ENCODE measurements at places on chromosomes 1 and 21.

GRCh38 chr1:151007853-151008243 lies 401 bp upstream of the PRUNE1 start:
- no peak for DNase-seq

GRCh38 chr1:116826818-116827606 lies 72.8 kb downstream of the CD2 start:
- DNase-seq, result peak; percentile 18

GRCh38 chr1:153803470-153804056 lies 28.4 kb downstream of the SLC27A3 start:
- DNase-seq, result no peak

DNA sequence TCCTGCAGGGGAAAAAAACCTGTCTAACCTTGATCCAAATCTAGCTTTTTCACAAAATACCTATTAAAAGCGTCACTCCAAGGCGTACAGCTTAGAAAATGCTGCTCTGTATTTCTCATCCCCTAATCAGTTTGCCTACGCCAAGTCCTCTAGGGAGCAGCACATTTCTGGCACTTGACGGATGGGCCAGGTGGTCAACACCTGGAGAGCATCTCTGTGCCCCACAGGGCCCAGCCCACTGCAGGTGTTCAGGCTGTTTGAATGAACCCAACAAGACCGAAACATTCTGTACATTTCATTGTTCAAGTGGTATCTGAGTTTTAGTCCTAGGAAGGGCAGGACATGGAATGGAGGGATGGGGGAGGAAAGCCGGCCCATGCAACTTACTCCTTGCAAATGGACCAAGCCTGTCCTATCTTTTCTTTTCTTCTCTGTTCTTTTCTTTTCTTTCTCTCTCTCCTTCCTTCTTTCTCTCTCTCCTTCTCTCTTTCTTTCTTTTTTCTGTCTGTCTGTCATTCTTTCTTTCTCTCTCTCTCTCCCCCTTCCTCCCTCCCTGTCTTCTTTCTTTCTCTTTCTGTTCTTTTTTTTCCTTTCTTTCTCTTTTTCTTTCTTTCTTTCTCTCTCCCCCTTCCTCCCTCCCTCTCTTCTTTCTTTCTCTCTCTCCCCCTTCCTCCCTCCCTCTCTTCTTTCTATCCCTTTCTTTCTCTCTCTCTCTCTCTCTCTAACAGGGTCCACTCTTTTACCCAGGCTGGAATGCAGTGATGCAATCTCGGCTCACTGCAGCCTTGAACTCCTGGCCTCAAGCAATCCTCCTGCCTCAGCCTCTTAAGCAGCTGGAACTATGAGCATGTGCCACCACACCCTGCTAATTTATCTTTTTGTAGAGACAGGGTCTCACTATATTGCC lies 29.1 kb downstream of the IGFN1 start:
- DNase-seq, result no peak

DNA sequence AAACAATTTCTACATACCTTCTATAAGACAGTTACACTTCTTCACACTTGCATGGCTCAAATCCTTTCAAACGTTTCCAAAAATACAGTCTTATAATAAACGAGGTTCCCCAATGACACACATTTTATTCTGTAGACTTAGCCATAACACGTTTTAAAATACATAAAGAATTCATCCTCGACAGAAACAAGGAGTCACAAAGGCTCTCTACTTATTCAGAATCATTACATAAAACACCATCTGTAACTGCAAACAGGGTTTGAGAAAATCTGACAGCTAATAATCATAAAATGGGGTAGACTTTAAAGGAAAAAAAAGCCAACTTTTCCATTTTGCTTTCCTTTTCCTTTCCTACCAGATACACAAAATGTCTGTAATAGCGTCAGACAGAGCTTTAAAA lies 1.8 kb downstream of the PIK3R3 start:
- DNase-seq, result no peak

DNA sequence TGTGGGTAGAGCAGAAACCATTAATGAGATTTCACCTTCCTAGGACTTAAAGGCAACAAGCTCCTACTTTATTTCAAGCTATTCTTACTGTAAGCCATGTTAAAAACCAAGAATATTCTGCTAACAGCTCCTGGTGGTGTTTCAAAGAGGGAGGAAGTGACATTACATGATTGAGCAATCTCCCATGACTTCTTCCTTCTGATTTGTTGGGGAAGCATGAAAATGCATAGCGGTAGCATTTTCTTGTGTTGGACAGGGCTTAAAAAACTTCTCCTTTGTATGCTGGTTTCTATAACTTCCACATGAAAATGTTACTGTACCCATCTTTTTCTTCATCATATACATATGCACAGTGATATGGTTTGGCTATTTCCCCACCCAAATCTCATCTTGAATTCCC lies 297.0 kb upstream of the SNX7 start:
- no peak for DNase-seq

DNA sequence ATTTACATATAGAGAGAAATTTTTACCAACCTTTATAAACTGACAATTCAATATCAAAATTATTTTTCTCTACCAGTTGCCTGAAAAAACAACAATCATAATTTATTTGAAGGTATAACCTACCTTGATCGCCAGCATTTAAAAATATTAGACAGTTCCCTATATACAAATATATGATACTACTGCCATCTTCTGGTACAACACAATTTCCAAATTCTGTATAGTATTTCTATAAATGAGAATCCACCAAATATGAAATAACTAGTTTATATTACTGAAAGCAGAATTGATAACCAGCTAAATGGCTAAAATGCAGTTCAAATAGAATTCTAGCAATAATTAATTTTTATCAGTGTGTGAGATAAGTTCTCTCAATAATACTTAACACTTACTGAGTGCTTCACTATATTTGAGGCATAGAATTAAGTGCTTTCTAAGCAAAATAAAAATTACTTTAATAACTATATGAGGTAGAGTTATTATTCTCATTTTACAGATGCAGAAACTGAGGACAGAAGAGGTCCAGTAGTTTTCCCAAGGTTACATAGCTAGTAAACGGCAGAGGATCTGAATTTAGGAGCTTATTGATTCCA lies 75.6 kb downstream of the PIGK start:
- DNase-seq, result no peak

- DNase-seq, result no peak
Observed at GRCh38 chr1:62425041-62425440, 11.8 kb upstream of the USP1 start.

Measured in activated CD4-positive, CD25-positive, alpha-beta regulatory T cell (primary cell).